ENCODE measurements at places on chromosomes 3 and 15.

GRCh38 chr3:25775936-25776335, 7.3 kb downstream of the NGLY1 start:
- DNase-seq, result no peak

DNA sequence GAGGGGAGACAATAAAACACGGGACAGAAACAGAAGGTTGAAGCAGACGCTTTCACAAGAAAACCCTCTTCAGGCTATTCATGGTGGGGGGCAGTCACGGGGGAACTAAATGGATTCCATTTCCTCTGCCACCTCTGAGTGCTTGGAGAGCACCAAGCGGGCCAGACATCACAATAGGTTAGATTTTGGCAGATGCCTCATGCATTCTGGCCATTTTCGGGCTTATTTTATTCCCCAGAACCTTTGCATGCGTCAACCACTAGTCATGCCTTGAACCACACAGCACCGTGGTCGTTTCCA, 82.2 kb downstream of the RORA start:
- no peak for DNase-seq

DNA sequence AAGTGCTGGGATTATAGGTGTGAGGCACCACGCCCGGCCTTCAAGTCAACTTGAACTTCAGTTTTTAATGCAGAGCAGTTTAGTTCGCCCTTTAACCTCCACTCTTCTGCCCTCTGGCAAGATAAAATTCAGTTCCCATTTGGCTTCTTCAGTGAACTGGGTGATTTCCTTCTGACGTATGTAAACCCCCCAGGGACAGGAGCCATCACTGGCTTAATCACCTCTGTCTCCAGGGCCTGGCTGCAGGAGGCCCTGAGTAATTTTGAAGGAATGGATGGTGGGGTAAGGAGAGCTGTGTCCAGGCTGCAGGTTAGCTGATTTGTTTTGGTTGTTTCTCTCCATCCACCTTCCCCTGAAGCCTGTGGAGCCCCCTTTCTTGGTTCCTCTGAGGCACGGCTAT, 11.9 kb downstream of the MCM2 start:
- DNase-seq, result no peak

DNA sequence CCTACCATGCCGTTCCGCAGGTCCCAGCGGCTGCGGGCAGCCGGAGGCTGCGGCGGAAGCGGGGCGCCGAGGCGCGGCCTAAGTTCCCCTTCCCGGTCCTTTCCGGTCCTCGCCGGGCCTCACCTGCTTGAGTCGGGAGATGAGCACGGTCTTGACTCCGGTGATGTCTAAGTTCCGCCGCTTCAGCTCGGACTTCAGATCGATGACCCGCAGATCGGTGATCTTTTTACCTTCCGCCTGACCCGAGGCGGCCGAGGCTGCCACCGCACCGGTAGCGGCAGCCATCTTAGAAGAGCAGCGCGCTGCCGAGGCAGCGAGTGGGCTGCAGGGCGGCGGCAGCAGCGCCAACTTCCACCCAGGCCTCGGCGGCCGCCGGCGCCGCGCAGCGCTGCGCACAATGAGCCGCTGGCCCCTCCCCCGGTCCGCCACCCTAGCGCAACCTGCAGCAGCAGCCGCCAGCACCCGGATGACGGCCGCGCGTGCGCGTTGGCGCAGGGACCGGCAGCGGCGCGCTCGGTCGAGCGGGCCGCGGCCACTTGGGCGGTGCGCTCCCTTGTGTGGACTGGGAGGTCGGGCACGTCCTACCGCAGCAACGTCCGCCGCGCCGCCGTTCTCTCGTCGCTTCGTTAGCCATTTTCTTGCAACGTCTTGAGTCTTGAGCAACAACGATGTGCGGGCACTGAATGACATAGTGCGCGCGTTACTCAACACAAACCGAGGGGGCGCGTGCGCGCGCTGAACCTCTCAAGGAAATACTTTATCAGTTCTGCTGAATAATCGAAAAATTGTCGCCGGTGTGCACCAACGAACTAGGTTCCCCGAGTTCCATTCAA, at the start of gene SLTM:
Gene SLTM (minus strand): TSS at position 399 of the 833 bp plus-strand sequence. CDS start 114 bp downstream, at position 285.
- DNase-seq, result peak; percentile 91

- no peak for DNase-seq
These were observed 26.5 kb upstream of the RYK start for GRCh38 chr3:134277066-134277660.

DNA sequence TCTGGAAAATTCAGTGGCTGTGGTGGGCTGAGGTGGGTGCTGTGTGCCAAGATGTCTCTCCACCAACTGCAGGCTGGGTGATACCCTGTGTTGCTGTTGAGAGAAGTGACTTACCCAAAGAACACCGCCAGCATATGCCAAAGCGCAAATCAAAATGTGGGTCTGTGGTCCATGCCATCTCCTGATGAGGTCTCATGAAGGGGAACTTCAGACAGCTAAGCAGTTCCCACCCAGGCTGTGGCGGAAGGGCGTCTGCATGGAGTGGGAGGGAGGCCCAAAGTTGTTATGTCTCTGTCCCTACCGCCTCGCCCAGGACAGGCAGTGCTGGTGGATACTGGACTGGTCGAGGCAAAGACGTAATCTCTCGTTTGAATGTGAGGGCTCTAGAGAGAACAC, 70.9 kb upstream of the PLXNA1 start:
- DNase-seq, result no peak

- no peak for DNase-seq
These were observed 31.9 kb upstream of the STRIT1 start for GRCh38 chr3:155325263-155325835.

DNA sequence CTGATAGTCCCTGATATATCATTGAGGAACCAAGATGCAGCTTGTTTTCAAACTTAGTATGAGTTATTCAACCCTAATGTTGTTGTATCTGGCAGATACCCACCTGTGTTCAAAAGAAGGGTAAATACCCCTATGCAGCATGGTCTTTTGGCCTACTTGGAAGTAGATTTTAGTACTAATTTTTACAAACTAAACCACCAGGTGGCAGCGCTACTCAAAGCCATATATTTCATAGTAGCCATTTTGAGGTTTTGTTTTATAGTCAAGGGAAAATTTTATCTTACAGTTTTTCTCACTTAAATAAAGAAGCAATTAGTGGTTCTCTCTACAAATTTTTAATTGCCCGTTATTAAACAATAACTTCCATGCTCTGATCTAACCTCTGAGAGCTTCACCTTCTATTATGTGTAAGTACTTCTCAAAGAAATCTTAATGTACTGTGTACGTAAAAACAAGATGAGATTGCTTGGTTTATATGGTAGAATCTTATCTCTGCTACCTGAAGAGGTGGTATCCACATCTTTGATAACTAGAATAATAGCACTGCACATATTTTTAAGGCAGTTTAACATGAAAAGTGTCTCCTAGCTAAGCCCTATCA, 31.5 kb upstream of the MLF1 start:
- peak; percentile 10 for DNase-seq

DNA sequence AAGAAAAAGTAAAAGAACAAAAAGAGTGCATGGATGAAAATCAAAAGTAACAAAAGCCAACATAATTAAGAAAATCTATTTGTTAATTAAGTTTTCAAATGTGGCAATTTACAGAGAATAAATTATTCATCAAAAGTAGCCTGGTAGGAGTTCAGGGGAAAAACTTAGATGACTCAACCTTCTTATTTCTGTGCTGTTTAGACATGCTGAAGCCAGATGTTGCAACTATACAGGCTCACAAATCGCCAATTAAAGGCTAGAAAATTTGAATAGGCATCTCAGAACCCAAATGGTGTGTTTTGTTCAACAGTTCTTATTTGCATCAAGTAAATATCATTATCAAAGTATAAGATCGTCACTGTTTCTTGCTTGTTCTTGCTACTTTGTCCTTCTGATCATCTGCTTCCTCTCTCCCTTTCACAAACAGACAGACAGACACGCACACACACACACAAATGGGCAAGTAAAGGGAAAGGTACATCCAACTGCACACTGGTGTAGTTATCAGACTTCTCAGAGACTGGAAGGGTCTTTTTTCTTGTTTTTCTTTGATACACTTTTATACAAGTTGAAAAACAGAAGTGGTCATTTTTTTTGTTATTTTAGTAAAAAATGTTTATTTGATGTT, 572.2 kb downstream of the MECOM start:
- DNase-seq, result no peak
